ENCODE measurements at places on chromosomes 1 and 21.

GRCh38 chr1:80827666-80828065, 973.1 kb upstream of the ADGRL2 start:
- no peak for DNase-seq

GRCh38 chr1:8754247-8754650, 63.2 kb downstream of the RERE start:
- DNase-seq: no peak

GRCh38 chr1:205286335-205286950, 35.1 kb downstream of the NUAK2 start:
- peak; percentile 80 for DNase-seq

DNA sequence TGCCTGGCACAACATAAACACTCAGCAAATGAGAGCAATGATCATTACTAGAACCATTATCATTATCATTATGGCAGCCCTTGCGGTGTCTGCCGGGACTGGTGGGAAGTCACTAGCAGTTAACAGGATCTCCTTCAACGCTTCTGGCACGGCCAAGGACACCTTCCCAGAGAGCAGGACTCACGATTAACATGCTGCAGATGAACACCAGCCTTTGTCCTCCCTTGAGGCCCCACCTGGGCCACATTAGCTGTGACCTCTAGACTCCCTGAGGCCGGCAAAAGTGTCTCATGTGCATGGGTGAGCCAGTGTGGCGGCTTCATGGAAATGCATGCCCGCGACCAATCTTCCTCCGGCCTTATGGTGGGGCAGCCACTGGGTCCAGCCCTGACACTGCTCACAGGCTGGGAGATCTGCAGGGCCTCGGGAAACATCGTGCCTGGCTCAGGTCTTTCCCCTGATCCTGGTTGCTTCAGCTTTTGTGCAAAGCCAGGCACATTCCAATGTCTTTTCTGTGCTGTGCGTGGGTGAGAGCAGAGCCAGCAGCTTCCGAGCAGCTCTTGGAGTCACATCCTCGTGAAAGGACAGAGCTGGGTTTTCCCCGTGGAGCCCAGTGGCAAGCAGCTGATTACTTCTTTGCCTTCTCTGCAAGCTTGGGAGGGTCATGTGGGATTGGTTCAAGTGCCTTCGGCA, 107.3 kb downstream of the HMGB4 start:
- DNase-seq: no peak

DNA sequence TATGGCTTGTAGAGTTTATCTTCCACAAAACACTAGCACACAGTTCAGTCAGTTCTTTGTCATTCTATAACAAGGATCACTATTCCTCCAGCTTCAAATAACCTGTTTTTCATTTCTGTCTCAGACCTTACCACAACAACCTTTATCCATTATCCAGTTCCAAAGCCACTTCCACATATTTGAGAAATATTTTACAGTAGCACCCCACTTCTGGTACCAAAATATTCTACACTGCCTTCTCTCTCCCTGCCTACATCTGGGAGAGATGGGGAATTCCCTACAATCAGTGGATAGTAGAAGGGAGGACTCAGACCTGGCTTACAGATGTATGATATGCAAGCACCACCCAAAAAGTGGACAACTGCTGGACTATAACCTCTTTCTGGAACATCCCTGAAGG, 651.4 kb downstream of the ADGRL2 start:
- no peak for DNase-seq
